Activated CD4-positive, alpha-beta T cell treated with anti-CD3 and anti-CD28 coated beads, Interleukin-2, amount 50 U/mL, for 1 hour (primary cell): ENCODE measurements at places on chromosomes 5 and 9.

DNA sequence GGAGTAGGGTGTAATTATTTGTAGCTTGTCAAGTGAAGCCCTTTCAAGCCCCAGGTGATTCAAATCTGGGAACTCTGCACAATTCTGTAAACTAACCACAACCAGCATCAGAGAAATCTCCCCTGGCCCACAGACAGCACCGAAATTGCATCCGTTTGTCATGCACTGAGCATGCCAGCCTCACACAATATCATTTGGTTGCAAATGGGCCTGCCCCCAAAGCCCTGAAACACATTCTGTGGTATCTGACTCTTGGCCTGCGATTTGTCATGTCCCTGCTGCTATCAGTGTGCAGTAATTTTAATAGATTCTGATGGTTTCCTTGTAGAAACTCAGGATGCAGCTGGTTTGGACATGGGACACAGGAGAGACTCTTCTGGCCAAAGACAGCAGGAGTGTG lies 35.3 kb downstream of the SNX24 start:
- no peak for DNase-seq

DNA sequence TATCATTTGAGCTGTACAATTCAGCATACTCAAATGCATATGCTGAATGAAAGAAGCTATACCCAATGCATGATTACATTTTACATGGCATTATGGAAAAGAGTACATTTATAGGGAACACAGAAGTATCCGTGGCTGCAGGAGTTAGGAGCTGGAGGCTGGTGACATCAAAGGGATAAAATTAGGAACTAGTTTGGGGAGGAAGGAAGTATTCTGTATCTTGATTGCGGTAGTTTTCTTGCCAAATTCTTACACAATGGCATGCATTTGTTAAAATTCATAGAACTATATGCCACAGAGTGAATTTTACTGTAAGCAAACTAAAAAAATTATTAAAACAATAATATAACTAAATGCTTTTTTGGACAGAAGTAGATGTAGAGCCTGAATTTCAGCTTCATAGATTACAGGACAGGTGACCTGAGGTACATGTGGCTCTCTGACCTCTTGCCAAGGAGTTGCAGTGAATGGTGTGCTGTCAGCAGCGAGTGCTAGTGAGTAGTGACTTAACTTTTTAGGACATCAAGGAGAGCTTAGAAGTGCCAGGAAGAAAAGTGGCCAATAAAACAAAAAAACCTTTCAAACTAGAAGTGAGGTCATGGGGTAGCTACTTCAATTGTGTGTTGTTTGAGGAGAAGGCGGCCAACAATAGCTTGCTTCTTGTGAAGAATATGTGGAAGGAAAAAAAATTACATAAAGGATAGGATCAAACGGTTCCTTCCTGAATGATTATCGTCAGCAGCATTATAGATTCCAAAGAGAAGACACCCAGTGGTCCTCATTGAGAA lies 514.9 kb upstream of the CLINT1 start:
- no peak for DNase-seq

DNA sequence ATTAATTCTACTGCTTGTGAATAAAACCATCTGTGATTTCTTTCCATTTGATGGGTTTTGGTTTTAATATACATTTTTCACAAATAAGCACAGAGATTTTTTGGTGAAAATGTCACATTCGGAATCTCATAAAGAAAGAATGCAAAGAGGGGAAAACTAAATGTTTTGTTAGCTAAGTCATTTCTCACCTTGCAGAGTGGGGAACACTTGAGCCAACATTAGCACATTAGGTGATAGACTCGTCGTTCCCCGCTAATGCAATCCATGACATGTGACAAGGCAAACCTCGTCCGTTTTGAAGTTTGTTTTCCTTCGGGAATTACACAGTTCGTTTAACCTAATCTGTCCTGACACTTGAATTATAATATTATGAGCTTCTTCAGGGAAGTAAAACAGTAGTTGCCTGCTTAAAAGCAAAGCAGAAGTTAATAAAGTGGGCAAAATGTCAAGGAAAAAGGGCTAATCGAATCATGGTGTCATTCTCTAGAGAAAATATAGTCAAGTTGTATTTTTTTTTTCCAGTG lies 95.8 kb upstream of the LMX1B start:
- DNase-seq: no peak

DNA sequence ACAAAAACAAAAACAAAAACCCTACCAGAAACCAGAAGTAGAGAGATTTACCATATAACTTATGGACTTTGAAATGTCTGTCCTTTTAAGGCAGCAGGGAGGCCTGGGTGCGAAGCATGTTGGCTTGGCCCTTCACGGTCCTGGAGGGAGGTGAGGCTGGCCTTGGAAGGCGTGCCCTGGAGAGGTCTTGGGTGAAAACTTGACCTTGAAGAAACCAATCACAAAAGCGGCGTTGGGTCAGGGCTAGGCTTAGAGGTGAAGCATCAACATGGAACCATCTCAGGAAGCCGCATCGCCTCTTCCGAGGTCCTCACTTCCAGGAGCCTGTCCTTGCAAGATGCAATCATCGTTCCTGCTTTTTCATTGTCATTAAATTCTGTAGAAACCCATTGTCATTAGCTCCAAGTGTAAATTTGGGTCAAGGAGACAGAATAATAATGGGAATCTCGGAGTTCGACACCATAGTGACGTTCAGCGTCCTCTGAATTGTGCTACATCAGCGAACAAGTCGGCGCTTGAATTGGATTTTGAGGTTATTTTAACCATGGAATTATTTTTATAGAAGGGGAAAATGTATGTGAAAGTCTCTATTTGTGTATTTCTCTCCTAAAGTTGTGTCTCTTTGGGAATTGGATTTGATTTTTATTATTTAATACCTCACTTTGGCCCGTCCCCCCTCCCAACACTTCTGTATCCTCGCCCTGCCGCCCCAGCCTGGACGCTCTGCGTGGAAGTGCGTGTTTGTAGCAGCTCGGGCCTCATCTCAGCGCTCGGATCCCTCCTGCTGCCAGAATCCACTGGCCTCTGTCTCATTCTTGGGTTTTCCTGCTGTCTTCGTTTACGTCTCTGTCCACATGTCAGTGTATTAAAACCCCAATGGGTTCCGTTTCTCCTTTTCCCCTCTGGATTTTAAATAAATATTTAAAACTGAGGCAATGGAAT lies 11.1 kb upstream of the ORM1 start:
- no peak for DNase-seq

GRCh38 chr5:127959152-127959764 lies 124.3 kb upstream of the SLC12A2 start:
- no peak for DNase-seq

DNA sequence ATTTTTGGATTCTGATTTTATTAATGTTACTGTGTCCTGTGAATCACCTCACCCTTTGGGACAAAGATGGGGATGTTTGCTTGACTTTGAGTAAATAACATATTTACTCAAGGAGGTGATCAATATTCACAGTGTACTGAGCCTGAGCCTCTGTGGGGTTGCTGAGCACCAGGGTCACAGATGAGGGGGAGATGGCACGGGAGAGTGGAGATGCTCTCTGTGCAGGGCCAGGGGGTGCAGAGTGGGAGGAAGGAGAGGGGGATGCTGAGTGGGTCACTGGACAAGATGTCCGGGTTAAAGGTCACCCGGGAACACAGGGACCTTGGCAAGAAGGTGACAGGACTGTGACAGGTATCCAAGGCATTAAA lies 4.0 kb downstream of the SQSTM1 start:
- no peak for DNase-seq

- DNase-seq: no peak
These were observed 507.3 kb upstream of the TYRP1 start for GRCh38 chr9:12185856-12186255.

GRCh38 chr5:7897014-7897600 lies 28.2 kb downstream of the MTRR start:
- DNase-seq: peak; percentile 18

GRCh38 chr5:136686192-136686872 lies 321.0 kb upstream of the TRPC7 start:
- no peak for DNase-seq

DNA sequence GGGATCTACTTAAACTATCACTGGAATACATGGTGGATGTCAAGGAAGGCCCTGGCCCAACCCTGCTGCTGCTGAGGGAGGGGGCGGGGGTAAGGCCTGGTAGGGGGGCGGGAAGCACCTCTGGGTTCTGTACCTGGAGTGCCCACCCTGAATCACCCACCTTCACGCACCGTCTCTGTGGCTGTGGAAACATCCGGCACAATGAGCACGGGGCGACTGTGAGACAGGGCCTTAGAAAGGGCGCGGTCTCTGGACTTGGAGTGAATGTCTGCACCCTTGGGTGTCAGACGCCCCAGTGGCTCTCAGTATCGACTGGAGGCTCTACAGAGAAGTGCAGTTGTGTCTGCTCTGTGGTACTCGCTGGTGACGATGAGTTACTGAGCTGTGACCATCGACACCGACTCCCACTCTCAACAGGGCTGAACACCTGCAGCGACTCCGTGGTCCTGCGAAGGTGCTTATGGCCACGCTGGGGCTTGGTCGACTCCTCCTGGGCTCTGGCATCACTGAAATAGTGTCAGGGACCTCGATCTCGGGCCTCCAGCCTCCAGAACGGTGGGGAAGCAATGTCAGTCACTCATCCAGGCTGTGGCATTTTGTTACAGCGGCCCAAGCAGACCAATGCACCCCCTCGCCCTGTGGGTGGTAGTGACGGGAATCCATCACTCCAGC lies 25.5 kb upstream of the SLC6A19 start:
- DNase-seq: no peak

DNA sequence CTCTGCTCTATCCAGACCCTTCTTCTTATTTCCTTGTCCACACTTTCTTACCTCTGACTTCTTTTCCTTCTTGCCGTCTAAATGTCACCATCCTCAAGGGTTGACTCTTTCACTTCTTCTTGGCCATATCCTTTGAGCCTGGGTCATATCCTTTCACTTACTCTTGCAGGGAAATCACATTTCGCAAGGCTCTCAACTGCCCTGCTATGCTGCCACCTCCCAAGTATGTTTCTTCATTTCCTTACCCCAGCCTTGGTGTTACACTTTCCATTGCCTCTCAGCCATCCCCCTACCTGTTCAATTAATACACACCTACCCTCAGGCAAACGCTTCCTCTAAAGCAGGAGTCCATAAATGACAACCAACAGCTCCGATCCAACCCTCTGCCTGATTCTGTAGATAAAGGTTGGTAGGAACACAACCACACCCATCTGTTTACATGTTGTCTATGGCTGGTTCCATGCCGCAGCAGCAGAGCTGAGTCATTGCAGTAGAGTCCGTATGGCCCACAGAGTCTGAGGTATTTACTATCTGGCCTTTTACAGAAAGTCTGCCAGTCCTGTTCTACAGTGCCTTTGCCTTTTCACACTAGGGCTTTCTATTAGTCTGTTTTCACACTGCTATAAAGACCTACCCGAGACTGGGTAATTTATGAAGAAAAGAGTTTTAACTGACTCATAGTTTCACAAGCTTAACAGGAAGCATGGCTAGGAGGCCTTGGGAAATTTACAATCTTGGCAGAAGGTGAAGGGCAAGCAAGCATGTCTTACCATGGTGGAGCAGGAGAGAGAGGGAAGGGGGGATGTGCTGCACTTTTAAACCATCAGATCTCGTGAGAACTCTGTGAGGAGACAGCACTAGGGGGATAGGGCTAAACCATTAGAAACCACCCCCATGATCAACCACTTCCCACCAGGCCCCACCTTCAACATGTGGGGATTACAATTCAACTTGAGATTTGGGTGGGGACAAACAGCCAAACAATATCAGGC lies 97.9 kb downstream of the SV2C start:
- DNase-seq: no peak

- DNase-seq: no peak
These were observed 151.0 kb downstream of the COX7C start for GRCh38 chr5:86768699-86769202.

- DNase-seq: no peak
These were observed 47.9 kb downstream of the NACC2 start for GRCh38 chr9:136047076-136047774.

GRCh38 chr5:91072881-91073280 lies 310.2 kb downstream of the ARRDC3 start:
- DNase-seq: no peak

- DNase-seq: no peak
These were observed 394.4 kb upstream of the ZNF608 start for GRCh38 chr5:125140855-125141254.

GRCh38 chr5:144971108-144971850 lies 800.6 kb downstream of the KCTD16 start:
- no peak for DNase-seq

- DNase-seq: no peak
These were observed 112.2 kb downstream of the SCAMP1 start for GRCh38 chr5:78472469-78473106.

DNA sequence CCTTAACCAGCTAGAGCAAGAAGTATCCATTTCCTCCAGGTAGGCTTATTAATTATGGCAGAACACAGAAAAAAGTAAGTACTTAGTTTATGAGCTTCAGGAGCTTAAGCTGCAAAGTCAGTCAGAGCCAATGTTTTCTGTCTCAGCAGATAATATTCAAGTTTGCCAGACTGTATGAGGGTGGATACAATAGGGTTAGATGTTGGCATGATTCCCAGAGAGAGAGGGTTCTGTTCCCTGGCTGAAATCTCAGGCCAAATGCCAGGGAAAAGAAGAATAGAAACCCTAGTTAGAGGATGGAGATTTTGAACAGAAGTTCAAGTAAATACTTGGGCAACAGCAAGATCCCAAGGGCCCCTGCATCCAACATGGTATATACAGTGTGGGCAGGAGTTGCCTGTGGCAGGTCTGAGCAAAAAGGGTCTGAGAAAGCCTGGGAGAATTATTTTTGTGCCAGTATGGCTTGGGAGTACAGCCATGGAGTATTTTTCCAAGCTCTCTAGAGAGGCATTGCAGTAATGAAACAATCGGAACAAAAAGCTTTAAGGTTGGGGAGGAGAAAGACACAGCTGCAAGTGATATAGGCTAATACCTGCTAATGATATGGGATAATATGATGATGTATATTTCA lies 31.0 kb upstream of the ISOC1 start:
- DNase-seq: no peak

- no peak for DNase-seq
These were observed 290.8 kb downstream of the DNAH5 start for GRCh38 chr5:13653709-13654108.

- no peak for DNase-seq
These were observed 120.1 kb downstream of the SNX18 start for GRCh38 chr5:54637654-54638053.

- no peak for DNase-seq
These were observed 316.6 kb downstream of the DNAH5 start for GRCh38 chr5:13627673-13628454.

DNA sequence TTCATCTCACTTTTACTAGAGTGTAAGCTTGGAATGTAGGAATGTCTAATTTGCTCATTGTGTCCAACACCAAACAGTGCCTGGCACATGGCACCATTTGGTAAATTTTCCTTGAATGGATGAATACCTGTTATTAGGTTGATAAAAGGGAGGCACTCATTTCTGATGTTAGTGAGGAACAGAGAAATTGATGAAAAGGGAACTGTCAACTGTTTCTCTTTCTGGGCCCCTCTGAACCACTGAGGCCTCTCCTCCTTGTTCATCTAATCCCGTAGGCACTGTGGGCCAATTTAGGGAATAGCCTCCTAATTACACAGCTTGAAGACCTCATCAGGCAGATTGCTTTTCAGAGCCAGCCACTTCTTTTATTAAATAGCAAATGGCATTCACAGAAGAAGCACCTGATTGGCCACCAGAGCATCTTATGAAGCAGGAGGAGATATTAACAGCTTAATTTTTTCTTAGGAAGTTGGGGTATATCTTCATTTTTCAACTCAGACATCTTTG lies 22.6 kb downstream of the MRRF start:
- no peak for DNase-seq

- DNase-seq: no peak
These were observed 66.4 kb downstream of the SLCO4C1 start for GRCh38 chr5:102229685-102230084.

GRCh38 chr5:25119650-25120049 lies 474.9 kb upstream of the CDH10 start:
- no peak for DNase-seq
